Cardiac muscle cell (in vitro differentiated cells and primary cell): ENCODE measurements at places on chromosomes 13 and 19. TPM values are rescaled to one million over a fixed set of nuclear protein-coding genes. Genes with fewer than 3 reads are reported as not detected.
A peak's percentile ranks its signal among the peaks of the same experiment; 100 is the strongest.

Gene TPRX1
- not detected in 2 replicates for total RNA-seq

Gene GARIN5A
- total RNA-seq: 7.7 and 9.4 TPM in 2 replicates

Gene MCEMP1
- not detected in 2 replicates for total RNA-seq

Gene PSG11
- not detected in 2 replicates for total RNA-seq

DNA sequence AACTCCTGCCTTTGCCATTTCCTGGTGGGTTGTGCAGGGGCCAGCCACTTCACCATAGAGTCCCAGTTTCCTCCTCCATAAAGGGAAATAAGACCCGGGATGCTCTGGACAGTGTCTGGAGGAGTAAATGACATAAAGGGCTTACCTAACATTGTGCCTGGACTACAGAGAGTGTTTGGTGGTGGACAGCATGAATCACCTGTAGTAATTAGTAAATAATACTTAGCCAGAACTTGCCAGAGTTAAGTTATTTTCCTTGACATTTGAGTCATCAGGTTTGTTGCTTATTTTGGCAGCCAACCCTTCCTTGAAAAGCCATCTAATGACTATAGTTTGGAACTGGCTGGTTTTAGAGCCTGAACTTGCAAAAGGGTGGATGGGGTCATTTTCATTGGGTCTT lies 159.2 kb downstream of the SLC7A1 start:
- H3K4me1 ChIP-seq: peaks cover 78% of the 10 kb centered on the region
- peak overlapping the region; percentile 96 for H3K27ac ChIP-seq
- H3K27me3 ChIP-seq: no peaks in the 10 kb centered on the region
- H3K4me3 ChIP-seq: no peak overlapping the region
- H3K36me3 ChIP-seq: no peaks in the 10 kb centered on the region

DNA sequence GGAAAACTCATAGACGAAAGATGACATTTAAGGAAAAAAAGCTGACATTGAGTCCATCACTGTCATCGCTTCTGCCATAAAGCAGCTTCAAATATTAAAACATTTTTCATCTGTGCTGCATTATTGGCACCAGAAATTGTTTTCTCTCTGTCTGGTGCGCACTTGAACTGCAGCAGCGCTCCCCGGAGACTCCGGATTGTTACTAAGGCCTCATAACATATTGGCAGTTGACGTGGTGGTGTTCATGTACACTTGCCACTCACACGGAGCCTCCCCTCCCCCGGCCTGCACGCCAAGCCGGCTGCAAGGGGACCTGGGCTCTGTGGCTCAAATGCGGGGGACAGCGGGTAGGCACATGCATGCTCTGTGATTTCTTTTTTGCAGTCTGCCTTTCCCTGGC lies 203.2 kb downstream of the TSHZ3 start:
- DNase-seq: no peak
- H3K27ac ChIP-seq: no peak overlapping the region
- no peaks in the 10 kb centered on the region for H3K4me1 ChIP-seq
- peaks cover 27% of the 10 kb centered on the region for H3K27me3 ChIP-seq

GRCh38 chr13:39210961-39211534 lies 172.8 kb downstream of the NHLRC3 start:
- peaks cover 4% of the 10 kb centered on the region for H3K4me1 ChIP-seq
- no peaks in the 10 kb centered on the region for H3K27me3 ChIP-seq
- no peak for DNase-seq
- H3K27ac ChIP-seq: no peak overlapping the region
- H3K36me3 ChIP-seq: no peaks in the 10 kb centered on the region
- no peak overlapping the region for H3K4me3 ChIP-seq

DNA sequence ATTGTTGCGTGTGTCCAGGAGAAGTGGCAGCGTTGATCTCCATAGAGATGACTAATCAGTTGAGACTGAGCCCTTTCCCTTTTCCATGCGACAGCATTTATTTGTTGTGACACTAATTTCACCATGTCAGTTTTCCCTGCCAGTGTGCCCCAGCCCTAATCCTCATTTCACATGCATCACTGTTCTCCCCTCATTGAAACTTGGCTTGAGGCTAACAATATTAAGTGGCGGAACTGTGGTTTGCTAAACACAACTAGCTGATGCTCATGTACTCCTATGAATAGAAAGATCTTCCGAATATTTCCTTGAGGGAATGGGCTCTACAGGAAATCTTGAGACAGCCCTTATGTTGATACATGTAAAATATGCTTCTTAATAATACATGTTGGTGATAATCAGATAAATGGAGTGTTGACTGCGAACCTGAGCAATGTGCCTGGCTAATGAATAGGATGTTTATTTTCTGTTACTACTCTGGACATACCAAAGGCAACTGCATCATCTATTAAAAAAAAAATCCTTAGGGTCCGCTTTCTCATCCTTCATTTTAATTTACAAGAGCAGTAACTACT lies 258.6 kb downstream of the ATP8A2 start:
- no peak overlapping the region for H3K4me3 ChIP-seq
- no peaks in the 10 kb centered on the region for H3K4me1 ChIP-seq
- no peaks in the 10 kb centered on the region for H3K36me3 ChIP-seq
- DNase-seq: no peak
- no peak overlapping the region for H3K27ac ChIP-seq

- H3K4me1 ChIP-seq: peaks cover 5% of the 10 kb centered on the region
- no peak overlapping the region for H3K4me3 ChIP-seq
- H3K27ac ChIP-seq: no peak overlapping the region
- H3K27me3 ChIP-seq: peaks cover 50% of the 10 kb centered on the region
These were observed 1.3 kb upstream of the SNAPC2 start for GRCh38 chr19:7918615-7919421.

DNA sequence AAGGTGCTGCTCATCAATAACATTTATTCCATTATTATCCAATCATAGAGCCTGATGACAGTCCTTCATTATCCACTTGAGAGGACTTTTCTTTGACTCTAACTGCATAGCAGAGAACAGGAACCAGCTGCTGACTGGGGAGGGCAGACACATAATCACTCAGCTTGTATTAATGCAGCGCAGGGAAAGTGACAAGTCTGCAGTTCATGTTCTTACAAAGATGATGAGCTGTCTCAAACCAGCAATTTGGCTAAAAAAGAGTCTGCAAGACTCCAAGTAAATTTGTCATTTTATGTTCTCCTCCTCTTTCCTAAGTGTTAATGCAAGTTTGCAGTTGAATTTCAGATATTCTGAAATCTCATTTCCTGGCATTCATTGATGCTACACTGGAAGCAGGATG lies 40.0 kb upstream of the CBY2 start:
- no peaks in the 10 kb centered on the region for H3K36me3 ChIP-seq
- H3K27ac ChIP-seq: no peak overlapping the region
- H3K4me1 ChIP-seq: no peaks in the 10 kb centered on the region
- DNase-seq: no peak

GRCh38 chr13:30905932-30906383 lies at the start of gene MEDAG:
TSS of gene MEDAG (plus strand) at chr13:30906271. CDS start at chr13:30906516, 245 bp downstream.
- H3K4me3 ChIP-seq: peak within 1 kb of the TSS; percentile 26
- H3K27ac ChIP-seq: no peak within 1 kb of the TSS
- DNase-seq: peak; percentile 89
- no peaks in the 10 kb centered on the region for H3K4me1 ChIP-seq
- peaks cover 65% of the 10 kb centered on the region for H3K27me3 ChIP-seq

GRCh38 chr13:28356561-28357021 lies 138.3 kb downstream of the FLT1 start:
- H3K4me3 ChIP-seq: no peak overlapping the region
- H3K4me1 ChIP-seq: peaks cover 20% of the 10 kb centered on the region
- H3K36me3 ChIP-seq: no peaks in the 10 kb centered on the region
- H3K27me3 ChIP-seq: no peaks in the 10 kb centered on the region
- no peak for DNase-seq

DNA sequence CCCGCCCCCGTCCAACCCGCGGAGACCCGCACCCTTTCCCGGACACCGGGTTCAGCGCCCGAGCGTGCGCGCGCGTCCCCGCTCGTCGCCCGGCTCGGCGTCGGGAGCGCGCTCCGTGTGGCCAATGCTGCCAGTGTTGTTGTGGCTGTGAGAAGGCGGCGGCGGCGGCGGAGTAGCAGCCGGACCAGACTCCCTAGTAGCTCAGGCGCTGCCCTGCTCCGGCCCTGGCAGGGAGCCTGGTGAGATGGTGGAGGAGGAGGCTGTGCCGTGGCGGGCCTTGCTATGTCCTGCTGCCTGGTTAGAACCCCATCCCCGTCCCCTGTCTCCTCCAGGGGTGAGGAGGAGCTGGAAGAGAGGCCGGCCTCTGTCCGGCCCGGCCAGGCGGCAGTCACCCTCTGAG lies 553.2 kb downstream of the TUBA3C start:
- no peak overlapping the region for H3K4me3 ChIP-seq
- no peak for DNase-seq
- H3K27ac ChIP-seq: no peak overlapping the region
- no peaks in the 10 kb centered on the region for H3K27me3 ChIP-seq
- no peaks in the 10 kb centered on the region for H3K4me1 ChIP-seq
- H3K36me3 ChIP-seq: no peaks in the 10 kb centered on the region

DNA sequence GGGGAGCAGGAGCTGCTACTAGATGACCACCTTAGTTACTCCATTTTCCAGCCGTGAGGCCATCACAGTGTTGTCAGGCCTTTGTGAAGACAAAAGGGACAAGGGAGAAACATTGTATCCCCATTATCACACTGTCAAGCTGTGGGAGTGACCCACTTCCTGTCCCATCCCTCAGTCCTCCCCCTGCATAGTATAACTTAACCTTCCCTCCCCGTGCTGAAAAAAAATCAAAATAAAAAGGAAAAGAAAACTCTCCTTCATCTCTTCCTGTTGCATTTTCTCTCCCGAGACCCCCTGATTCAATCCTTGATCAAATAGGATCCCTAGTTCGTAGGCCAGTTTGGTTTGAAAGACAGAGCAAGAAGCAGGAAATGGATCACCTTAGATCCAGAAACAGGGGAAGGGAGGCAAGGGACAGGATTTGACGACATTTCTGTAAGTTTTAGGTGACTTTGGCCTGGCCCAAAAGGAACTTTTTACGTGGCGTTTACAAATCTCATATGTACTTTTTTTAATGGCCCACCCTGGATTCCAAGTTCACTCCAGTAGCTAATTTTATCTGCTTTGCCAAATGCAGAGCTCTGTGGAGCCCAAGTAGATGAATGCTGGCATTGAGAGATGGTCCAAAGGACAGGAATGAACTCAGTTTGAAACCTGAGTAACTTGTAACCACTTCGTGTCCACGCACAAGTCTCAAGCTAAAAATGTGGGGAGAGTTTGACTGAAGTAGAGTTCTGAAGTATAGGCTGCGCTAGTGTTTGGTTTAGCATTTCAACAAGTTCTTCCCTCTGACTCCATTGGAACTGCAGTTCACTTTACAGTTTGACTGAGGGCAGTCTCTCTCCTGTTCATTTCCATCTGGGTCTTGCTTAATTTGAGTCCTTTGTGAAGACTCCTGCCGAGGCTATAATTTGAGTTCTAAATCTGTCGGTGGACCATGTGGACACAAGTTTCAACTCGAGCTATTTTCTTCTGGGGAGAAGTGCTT lies 16.6 kb upstream of the GATAD2A start:
- peaks cover 20% of the 10 kb centered on the region for H3K4me1 ChIP-seq
- H3K36me3 ChIP-seq: no peaks in the 10 kb centered on the region
- peak overlapping the region; percentile 79 for H3K27ac ChIP-seq
- DNase-seq: no peak
- H3K27me3 ChIP-seq: no peaks in the 10 kb centered on the region
- H3K4me3 ChIP-seq: no peak overlapping the region

GRCh38 chr19:19606021-19606420 lies 12.5 kb downstream of the PBX4 start:
- H3K27ac ChIP-seq: no peak overlapping the region
- no peak overlapping the region for H3K4me3 ChIP-seq
- DNase-seq: no peak

DNA sequence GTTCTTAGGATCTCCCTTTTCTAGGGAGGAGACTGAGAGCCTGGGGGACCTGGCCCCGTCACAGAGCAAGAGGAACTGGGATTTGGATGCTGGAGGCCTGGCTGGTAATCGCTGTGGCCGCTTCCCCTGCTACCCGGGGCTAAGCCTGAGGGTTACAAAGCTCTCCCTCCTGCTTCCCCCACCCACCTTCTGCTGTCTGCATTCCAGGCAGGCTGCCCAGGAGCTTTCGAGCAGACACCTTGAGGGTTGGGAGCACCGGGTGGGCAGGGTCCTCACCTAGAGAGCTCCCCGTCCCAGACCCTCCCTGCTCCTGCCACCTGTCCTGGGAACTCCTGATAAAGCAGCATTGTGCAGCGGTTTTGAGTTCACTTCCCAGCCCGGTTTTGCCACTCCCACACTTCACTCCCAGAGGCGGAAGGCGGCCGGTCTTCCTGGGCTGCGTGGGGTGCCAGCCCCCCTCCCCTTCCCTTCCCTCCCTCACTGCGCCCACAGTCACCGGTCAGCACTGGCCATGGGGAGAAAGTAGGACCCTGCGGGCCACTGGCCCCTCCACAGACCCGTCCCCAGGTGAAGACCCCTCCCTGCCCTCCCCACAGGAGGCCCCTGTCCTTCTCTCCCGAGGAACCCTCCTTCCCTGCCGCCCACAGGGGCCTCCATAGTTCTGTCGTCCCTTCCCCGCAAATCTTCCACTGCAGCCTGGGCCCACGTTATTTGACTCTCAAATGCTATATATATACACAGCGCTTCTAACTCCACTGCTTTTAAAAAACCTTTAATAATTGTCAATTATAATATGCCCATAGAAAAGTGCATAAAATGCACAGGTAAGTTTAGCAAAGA lies 8.1 kb downstream of the PAK4 start:
- H3K4me1 ChIP-seq: peaks cover 27% of the 10 kb centered on the region
- no peaks in the 10 kb centered on the region for H3K36me3 ChIP-seq
- H3K4me3 ChIP-seq: no peak overlapping the region
- H3K27me3 ChIP-seq: no peaks in the 10 kb centered on the region
- DNase-seq: peak; percentile 39

DNA sequence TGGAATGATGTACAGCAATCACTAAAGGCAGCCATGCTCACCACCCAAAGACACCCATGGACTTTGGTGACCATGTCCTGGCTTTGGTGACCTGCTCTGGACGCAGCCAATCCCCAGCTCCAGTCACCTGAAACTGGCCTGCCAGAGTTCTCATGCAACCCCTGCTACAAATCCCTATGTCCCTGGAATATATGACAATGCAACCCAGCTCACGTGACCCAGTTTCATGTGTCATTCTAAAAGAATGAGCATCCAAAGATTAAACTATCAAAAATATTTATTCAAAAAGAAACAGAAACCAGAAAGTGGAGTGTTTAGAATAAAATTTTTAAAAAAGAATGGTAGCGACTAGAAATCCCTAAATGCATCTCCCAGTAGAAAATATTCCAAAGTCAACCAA lies 203.3 kb upstream of the IRS2 start:
- no peak overlapping the region for H3K4me3 ChIP-seq
- no peaks in the 10 kb centered on the region for H3K4me1 ChIP-seq
- peak; percentile 32 for DNase-seq
- no peak overlapping the region for H3K27ac ChIP-seq
- no peaks in the 10 kb centered on the region for H3K36me3 ChIP-seq
- H3K27me3 ChIP-seq: no peaks in the 10 kb centered on the region

DNA sequence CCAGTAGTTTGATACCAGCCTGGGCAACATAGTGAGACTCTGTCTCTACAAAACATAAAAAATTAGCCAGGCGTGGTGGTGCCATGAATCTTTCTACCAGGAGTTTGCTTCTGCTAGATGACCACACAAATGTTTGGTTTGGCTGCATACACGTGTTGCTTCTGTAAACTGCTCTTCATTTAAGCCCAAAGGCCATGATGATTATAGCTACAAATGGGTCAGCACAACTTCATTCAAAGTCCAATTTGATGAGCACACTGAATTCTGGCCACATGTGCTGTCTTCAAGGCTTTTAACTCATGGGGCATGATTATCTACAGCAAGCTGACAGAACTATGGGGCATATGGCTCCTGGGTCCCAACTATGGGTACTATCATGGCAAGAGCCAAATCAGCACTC lies 46.3 kb upstream of the DCT start:
- H3K4me1 ChIP-seq: no peaks in the 10 kb centered on the region
- H3K4me3 ChIP-seq: no peak overlapping the region
- H3K27me3 ChIP-seq: no peaks in the 10 kb centered on the region
